Pancreas (tissue), 10 donors: ENCODE measurements at places on chromosomes 16 and 17. TPM values are rescaled to one million over a fixed set of nuclear protein-coding genes. Genes with fewer than 3 reads are reported as not detected.

The GNPTG gene
- 75.3 TPM for polyA plus RNA-seq

The C16orf96 gene
- polyA plus RNA-seq, result 0.30 TPM

The RNF43 gene
- polyA plus RNA-seq, result 6.2 TPM

The ARSG gene
- 1.8 TPM for polyA plus RNA-seq

DNA sequence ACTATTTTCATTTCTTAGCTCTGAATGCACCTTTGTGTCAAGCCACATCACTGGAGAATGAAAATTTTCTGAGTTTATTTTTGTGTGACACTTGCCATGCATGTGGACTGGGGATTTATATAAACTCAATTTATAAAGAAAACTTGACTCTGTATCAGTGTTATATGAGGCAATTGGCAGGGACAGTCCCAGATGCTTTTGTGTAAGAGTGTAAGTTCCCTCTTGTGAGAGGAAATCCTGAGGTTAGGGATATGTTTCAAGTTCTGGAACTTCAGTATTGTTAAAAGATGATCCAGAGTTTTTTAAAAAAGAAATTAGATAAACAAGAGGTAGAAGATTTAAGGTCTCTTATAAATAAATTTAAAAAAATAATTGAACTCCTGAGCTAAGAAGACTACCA lies 10.9 kb upstream of the CCL8 start:
- no peak overlapping the region for H3K27ac ChIP-seq
- no peak overlapping the region for H3K4me3 ChIP-seq
- no peaks in the 10 kb centered on the region for H3K27me3 ChIP-seq
- no peak for DNase-seq

DNA sequence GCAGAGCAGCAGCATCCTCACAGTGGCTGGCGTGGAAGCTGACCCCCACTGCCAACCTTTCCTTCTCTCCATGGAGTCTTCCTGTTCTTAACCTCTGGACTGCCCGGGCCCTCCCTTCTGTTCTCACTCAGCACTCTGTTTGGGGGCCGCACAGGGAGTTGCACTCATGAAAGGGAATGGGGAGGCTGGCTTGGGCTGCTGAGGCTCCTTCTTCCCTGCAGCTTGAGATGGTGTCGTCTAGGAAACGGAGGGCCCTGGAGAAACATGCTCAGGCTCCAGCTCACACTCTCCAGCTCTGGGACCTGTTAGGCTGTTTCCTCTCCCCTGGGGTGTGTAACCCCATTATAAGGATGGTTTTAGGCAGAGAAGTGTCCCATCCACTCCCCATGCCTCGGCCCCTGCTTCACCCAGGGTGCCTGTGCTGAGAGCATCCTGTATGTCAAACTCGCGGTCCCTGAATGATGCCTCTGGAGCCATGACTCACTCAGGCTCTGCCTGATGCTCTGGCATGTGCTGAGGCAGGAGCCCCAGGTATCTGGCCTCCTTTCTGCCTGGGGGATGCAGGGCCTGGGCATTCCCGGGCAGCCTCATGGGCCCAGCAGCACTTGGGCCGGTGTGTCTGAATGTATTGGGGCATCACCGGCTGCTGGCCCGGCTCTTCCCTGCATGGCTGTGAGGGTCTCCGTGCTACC lies 18.9 kb downstream of the TMEM94 start:
- no peak for DNase-seq
- no peaks in the 10 kb centered on the region for H3K27me3 ChIP-seq
- no peak overlapping the region for H3K27ac ChIP-seq
- no peaks in the 10 kb centered on the region for H3K36me3 ChIP-seq

DNA sequence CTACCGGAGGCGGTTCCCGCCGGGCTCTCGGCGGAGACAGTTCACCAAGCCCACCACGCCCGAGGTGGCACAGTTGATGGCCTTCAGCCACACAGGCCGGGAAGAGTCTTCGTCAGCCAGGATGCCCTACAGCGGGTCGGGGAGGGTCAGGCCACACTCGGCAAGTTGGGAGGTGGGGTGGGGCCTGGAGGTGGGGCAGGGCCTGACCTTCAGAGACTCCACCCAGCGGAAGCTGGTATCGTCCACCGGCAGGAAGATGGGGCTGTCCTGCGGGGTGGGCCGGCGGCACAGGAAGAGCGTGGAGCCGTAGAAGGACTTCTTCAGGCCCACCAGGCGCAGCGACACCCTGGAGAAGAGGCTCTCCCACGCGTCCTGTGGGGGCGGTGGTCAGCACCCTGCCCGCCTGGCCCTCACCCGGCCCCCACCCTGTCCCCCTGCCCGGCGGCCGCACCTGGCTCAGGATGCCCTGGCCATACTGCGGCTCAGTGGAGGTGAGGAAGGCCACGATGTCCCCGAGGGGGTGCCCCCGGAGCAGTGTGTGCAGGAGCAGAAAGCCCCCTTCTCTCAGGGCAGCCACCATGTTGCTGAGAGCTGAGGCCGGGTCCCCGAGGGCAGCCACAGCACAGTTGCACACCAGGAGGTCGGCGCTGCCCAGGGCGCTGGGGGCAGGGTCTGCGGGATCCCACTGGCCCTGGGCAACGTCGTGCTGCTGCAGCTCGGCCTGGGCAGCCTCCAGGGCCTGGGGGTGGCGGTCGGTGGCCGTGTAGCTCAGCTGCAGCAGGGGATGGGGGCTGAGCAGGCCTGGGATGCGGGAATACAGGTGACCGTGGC lies 12.8 kb downstream of the FASN start:
- no peaks in the 10 kb centered on the region for H3K4me1 ChIP-seq
- H3K36me3 ChIP-seq, result peaks cover 34% of the 10 kb centered on the region
- H3K27me3 ChIP-seq, result no peaks in the 10 kb centered on the region
- DNase-seq, result no peak
- no peak overlapping the region for H3K27ac ChIP-seq

GRCh38 chr17:64129515-64129764 lies 504 bp downstream of the ERN1 start:
- peak overlapping the region; percentile 90 for H3K4me3 ChIP-seq
- H3K27ac ChIP-seq, result peak overlapping the region; percentile 93
- H3K4me1 ChIP-seq, result peaks cover 4% of the 10 kb centered on the region

DNA sequence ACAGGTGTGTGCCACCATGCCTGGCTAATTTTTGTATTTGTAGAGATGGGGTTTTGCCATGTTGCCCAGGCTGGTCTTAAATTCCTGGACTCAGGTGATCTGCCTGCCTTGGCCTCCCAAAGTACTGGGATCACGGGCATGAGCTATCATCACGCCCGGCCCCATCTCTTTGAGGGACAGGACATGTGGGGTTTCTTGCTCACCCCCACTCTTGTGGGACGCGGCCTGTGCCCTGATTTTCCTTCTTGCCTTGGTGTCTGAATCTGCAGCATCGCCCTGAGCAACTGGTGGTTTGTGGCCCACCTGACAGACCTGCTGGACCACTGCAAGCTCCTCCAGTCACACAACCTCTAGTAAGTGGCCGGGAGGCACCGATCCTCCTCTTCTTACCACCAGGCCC lies 25.6 kb downstream of the NUP85 start:
- H3K36me3 ChIP-seq, result peaks cover 19% of the 10 kb centered on the region
- H3K4me3 ChIP-seq, result no peak overlapping the region
- no peaks in the 10 kb centered on the region for H3K4me1 ChIP-seq

- no peaks in the 10 kb centered on the region for H3K27me3 ChIP-seq
- no peak for DNase-seq
- H3K4me3 ChIP-seq, result no peak overlapping the region
Observed at GRCh38 chr16:81204798-81205680, 33.5 kb upstream of the BCO1 start.

GRCh38 chr16:90032674-90033331 lies 13.5 kb upstream of the DBNDD1 start:
- DNase-seq, result no peak
- H3K4me1 ChIP-seq, result no peaks in the 10 kb centered on the region
- H3K27ac ChIP-seq, result no peak overlapping the region

DNA sequence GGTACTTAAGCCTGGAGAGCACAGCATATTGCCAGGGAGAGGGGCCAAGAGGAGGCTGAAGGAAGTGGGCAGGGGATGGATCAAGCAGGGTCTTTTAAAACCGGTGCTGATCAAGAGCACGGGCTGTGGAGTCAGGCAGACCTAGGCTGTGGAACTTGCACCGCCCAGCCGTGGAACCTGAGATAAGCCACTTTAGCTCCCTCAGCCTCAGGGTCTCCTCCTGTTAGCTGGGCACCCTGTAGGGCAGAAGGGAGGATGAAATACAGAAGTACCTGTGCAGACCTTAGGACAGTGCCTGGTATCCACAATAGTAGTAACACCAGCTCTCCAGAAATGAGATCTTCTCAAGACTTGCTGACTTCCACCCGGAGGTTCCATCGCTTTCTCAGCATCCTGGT lies 9.3 kb downstream of the ODAD4 start:
- DNase-seq, result no peak
- no peak overlapping the region for H3K4me3 ChIP-seq
- no peak overlapping the region for H3K27ac ChIP-seq
- peaks cover 8% of the 10 kb centered on the region for H3K4me1 ChIP-seq

- H3K36me3 ChIP-seq, result no peaks in the 10 kb centered on the region
- no peak overlapping the region for H3K4me3 ChIP-seq
- no peaks in the 10 kb centered on the region for H3K4me1 ChIP-seq
- H3K27ac ChIP-seq, result no peak overlapping the region
- H3K27me3 ChIP-seq, result no peaks in the 10 kb centered on the region
Observed at GRCh38 chr17:83194186-83194561, 114.8 kb downstream of the METRNL start.
